ENCODE measurements at places on chromosomes 13 and 19.

GRCh38 chr13:31227870-31228269, 28.1 kb downstream of the B3GLCT start:
- no peak for DNase-seq

- DNase-seq, result no peak
Measured at GRCh38 chr19:11041966-11042627, 47.2 kb upstream of the LDLR start.

DNA sequence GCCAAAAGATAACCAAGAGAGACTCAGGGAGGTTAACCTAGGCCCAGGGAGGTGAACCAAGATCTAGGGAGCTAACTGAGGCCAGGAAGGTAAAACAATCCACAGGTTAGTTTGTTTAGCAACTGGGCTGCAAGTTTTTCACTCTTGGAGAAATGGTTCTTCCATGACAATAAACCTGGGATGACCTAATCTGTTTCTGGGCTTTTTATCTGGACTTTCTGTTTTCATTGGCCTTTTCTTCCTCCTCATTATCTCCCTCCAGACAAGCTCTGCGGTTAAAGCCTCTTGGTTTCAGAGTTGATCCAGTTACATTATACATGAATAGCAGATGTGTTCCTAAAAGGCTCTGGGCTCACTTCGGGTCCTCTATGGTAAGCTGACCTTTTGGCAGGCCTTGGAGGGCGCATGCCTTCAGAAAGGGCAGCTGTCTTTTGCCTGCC, 44.2 kb downstream of the PCDH8 start:
- no peak for DNase-seq

GRCh38 chr13:64993514-64994164, 2236.5 kb downstream of the PCDH9 start:
- DNase-seq, result peak; percentile 66

DNA sequence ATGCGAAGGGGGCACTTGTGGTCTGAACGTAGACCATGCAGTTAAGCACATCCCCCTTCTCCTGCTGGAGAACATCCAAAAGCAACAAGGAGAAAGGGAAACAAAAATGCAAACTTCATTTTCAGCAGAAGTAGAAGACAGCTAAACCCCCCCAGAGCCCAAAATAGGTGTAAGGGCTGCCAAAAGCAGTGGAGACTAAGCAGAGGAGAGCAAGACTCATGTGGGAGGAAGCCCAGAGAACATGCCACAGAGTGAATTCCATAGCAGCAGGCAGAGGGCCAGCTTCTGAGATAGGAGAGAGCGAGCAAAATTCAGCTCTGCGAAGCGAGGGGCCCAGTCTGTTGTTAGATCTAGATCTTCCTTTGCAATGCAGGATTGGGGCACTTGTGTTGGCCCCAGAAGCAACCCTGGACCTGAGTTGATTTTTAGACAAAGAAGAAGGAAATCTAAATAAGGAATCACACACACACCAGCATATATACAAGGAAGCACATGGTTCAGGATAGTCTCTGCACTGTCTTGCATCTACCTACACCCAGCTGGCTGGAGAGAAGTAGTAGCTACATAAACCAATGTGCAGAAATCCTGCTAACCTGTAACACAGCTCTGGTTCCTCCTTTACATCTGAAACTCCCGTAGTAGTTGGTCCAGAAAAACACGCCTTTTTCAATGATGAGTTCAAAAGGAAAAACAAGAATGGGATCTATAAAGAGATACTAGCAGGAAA, 199.6 kb downstream of the SPRY2 start:
- DNase-seq, result no peak

- DNase-seq, result no peak
Measured at GRCh38 chr13:75782985-75783384, 146.9 kb downstream of the LMO7 start.

- no peak for DNase-seq
Measured at GRCh38 chr19:3333662-3334061, 32.7 kb upstream of the NFIC start.

GRCh38 chr13:99656844-99657381, 155.6 kb downstream of the TM9SF2 start:
- DNase-seq, result no peak

- no peak for DNase-seq
Measured at GRCh38 chr19:33000510-33000909, 28.5 kb downstream of the FAAP24 start.

- DNase-seq, result no peak
Measured at GRCh38 chr13:38951525-38952313, 38.9 kb downstream of the STOML3 start.

DNA sequence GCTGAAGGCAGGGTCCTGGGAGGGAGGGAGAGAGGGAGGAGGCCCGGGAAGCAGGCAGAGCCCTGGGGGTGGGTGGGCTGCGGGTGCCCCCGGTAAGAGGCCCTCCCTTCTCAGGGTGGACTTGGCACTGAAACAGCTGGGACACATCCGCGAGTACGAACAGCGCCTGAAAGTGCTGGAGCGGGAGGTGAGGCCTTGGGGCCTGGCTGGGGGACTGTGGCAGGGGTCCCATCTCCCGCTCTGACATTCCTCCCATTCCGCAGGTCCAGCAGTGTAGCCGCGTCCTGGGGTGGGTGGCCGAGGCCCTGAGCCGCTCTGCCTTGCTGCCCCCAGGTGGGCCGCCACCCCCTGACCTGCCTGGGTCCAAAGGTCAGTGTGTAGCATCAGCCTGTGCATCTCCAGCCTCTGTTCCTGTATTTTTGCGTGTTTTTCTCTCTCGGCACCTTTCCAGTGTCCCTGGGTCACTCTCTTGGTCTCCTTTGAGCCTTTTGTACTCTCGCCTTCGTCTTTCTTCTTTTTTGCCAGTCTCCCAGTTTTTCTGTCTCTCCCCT, 53.4 kb downstream of the TRPM4 start:
- no peak for DNase-seq

GRCh38 chr13:103007427-103007762, 58.8 kb downstream of the SLC10A2 start:
- no peak for DNase-seq

DNA sequence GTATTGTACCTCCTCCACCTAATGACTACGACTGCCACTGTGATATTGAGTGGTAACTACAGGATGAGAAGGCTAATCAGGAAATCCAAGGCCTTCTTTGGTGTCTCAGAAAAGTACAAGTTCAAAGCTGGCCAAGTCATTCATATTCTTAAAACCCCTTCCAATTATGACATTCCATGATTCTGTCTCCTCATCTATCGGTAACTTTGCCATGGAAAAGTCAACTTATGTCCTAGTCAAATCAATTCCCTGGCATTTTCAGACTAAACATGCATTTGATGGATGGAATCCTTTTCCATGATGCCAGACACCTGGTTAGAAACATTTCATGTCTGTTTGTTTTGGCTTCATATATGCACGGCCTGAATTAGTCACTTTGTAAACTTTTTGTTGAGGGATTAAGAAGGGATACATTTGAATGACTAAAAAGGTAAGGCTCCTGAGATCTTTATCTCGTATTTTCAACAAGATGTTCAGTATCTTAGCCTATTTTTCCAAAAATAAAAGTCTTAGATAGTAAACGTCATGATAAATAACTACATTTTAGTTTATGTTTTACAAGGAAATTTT, 186.5 kb downstream of the NHLRC3 start:
- no peak for DNase-seq

DNA sequence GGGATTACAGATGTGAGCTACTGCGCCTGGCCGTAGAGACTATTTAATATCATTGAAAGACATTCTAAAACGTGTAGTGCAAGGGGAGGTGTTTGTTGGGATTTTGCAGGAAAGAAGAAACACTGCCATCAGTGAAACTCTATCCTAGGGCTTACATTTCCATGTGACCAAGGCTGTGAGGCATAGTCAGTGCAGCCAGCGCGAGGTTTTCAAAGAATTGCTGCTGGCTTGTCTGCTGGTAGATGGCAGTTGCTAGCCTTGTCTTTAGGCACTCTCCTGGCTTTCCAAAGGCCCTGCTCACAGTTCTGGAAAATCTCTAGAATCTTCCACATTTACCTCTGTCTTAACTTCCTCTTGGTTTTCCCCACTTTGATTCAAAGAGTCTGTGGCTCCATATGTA, 77.5 kb downstream of the GPC6 start:
- no peak for DNase-seq

DNA sequence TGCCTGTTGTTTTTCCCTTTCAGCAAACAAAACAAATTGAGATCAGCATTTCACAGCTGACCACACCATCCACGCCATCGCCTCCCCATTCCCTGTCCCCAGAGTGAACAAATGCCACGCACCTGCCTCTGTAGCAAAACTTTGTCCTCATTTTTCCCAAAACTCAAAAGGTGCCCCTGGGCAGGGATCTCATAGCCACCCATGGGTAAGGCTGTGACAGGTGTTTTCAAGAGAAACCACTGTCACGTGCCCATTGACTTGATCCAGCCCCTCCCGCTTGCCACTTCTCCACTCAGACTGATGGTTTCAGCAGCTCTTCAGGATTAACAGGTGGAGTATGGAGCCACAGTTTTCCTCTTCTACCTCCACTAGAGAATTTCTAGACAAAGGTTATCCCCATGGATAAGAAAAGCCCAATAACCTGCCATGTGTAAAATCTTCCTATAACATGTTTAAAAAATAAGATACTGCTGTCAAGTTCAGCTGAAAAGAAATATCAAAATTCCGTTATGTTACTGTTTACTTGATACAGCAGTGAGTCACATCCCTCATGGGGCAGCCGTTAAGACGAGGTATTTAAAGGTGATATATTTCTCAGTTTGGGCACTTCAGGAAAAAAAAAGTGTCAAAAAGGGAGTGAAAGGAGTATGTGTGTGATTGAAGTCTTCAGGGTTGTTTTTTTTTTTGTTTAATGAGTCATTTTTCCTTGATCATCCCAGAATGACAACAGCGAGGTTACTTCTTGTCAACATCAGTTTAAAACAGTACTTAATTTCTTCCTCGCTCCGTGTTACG, 63.5 kb upstream of the GPR183 start:
- no peak for DNase-seq

DNA sequence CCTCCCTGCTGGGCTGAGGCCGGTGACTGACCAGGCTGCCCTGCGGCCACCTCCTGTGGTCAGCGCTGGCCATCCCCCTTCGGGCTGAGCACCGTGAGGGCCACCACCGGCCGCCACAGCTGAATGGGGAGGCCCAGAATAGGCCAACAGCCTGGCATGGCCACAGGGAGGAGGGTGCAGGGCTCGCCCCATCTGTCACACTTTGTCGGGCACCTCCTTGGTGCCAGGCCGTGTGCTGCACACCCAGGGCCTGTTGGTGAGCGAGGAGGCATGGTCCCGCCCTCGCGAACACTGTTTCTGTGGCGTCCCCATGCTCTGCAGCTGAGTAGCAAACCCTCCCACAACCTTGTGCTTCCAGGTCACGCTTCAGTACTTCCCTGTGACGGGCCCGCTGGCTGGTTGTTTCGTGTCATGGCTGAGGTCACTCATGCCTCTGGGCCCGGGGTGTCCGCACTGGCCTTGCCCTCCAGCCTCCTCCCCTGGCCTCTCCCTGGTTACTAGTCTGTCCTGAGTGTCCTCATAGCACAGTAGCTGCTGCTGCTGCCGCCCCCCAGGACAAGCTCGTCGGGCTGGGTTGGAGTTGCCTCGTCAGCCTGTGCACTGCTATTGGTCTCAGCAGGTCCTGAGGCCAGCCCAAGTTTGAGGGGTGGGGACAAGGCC, 15.2 kb downstream of the EPN1 start:
- DNase-seq, result no peak

DNA sequence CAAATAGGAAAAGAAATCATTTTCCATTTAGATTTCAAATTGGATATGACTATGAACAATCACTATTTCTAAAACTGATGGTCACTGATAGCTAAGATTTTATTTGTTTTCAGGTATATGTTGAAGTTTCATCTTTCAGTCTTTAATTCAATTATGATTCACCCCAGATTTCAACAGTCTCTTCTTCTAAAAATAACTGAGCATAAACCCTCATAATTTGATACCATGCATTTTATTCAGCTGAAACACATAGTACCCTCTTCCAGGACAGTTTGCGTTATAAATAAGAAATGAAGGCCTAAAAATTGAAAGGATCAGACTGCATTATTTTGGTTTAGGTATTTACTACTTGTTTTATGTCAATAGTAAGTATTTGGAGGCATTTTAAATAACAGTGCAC, 428.5 kb upstream of the NBEA start:
- no peak for DNase-seq

GRCh38 chr19:7512400-7512851, 3.5 kb upstream of the ZNF358 start:
- no peak for DNase-seq

DNA sequence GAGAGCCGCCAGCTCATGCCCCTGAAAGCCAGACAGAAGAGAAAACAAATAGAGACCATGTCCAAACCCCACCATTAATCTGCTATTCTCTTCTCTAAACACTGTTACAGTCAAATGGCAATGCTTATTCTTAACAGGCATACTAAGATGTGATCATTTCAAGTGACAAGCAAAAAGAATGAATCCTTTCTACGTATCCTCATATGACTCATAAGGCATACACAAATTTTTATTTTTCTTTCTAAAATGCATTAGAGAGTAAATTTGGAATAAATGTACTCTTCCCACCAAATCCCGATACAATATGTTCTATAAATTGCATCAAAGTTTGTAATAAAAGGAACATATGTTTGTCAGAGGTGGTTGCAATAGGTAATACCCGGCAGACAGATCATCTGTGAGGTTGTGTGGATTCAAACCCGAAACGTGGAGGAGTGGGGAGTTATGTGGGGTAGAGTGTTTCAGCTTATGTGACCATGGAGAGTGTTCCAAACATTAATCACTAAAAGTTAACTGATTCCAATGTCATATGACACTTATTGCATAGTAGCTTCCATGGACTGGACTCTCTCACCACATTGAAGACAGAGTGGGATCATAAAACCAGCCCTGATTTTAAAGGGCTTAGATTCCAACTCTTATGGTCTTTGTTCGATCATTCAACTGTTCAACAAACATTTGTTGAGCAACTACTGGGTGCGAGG, 213.1 kb downstream of the DCLK1 start:
- no peak for DNase-seq

DNA sequence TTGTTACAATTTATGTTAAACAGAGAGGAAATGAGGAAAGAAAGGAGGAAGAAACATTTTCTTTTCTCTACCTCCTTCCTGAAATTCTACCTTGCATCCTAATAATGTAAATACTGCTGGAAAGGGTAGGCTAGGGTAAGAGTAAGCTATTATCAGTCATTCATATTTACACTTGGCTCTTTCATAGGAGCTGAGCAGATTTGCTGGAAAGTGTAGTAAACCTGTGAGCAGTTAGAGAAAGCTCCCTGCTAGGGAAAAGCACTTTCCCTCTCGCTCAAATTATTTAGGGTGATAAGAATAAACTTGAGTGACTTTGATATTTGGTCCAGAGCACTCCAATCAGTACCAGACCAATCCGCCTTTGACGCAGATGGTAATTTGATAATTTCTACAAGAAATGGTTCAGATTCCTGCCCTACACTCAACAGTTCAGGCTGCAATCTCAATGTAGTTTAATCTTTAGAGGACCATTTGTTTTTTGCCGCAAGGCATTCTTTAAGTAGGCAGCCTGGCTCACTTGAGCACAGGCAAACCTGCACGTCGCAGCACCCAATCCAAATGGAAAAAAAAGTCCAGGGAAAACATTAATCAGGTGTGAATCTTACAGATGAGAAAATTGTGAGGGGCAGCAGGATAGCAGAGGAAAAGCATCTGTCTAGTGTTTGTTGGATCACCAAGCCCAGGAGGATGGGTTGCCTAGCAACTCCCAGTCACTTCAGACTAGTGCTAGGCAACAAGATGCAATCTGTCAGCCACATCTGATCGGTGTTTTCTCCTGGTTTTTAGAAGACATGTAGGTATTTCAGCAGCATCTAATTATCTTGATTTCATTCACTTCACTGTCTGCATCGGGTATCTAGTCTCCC, 68.6 kb upstream of the KL start:
- DNase-seq, result no peak

- DNase-seq, result no peak
Measured at GRCh38 chr19:1863328-1863637, at the start of gene KLF16. KLF16 (minus strand) TSS chr19:1863579; CDS start chr19:1863497, 82 bp downstream.

Measured in MV-4-11 (cell line).